CD8-positive, alpha-beta T cell (primary cell): ENCODE measurements at places on chromosomes 4 and X.

DNA sequence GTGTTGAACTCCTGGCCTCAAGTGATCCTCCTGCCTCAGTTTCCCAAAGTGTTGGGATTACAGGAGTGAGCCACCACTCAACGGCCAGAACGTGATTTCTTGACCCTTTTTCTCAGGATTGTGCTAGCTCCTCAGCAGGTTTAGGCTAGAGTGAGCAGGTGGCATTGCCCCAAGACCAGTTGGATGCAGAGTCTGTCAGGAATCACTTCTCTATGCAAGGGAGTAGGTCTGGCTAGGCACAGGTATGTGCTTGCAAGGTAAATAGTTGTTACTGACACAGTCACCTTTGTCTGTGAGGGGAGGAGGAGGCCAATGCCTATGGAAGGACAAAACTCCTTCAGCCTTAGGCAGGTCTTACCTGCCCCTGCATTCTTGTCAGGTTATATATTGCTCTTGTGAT lies 24.2 kb downstream of the SLC25A5 start:
- no peak for DNase-seq

GRCh38 chr4:33722800-33723516 lies 2521.4 kb downstream of the ARAP2 start:
- DNase-seq = no peak

- DNase-seq = no peak
Measured at GRCh38 chrX:55004231-55004630, 4.1 kb downstream of the APEX2 start.

DNA sequence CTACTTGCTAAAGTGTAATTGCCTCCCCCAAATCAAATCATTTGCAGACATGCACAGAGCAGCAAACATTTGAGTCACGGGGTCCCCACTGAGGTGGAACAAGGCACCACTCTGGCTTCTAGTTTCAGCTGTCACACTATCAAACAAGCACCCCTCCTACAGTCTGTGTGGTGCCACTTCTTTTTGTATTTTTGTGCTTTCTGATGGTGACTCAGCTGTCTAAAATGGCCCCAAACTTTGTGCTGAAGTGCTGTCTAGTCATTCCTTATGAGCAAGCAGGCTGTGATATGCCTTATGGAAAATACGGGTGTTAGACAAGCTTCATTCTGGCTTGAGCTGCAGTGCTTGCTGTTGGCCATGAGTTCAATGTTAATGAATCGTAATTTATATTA lies 15.4 kb downstream of the IGFBP7 start:
- no peak for DNase-seq

DNA sequence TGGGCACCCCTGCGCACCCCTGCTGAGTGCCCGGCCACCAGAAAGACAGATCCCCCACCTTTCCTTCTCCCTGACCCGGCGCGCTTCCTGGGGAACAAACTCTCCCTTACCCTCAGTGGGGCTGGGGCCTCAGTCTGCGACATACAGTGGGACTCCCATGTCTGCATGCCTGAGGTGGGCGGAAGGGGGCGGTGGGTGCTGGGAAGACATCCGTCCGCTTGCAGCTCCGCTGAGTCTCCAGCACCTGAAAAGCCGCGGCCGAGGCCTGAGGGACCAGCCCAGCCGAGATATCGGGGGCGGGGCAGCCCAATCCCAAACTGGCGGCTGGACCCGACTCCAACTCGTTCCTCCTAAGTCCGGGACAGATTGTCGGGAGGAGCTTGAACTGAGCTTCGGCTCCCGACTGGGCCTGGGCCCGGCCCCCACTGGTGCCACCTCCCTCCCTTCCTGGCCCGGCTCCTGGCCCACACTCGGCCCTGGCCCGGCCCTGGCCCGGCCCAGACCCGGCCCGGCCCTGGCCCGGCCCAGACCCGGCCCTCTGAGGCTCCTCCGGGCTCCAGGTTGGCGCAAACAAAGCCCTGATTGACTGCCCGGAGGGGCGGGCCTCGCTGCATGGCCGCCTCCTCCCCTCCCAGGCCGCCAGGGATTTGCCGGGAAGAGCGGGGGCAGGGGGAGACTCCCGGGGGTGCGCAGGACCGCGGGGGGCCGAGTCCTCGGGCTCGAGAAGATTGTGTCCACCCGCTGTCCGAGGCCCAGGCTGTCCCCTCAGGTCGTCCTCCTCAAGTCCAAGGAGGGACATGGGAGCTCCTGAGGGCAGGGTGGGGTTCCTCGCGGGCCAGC lies 877 bp upstream of the SLC16A2 start:
- DNase-seq = no peak

GRCh38 chrX:11464836-11465463 lies 171.7 kb downstream of the AMELX start:
- no peak for DNase-seq

GRCh38 chr4:88104902-88105610 lies 53.4 kb downstream of the ABCG2 start:
- no peak for DNase-seq

DNA sequence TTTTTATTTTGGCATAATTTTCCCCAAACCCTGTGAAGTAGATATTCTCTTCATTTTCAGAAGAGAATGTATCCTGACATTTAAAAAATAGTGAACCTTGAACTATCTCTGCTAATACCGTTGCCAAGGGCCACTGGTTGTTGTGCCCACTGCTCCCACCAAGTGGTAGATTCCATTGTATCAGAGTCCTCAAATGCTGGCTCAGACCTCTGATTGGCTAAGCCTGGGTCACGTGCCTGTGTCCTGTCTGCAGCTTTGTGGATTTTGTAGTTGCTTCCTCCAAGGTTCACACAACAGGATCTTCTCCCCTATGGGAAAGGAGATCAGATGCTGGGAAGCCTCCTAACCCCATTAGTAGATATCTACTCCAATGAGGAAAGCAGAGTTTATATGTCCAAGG lies 104.8 kb upstream of the CASK start:
- DNase-seq = no peak

- DNase-seq = no peak
Measured at GRCh38 chr4:131304686-131305085, 1844.4 kb upstream of the PCDH10 start.

- DNase-seq = no peak
Measured at GRCh38 chr4:107760281-107760947, 40.4 kb upstream of the PAPSS1 start.

DNA sequence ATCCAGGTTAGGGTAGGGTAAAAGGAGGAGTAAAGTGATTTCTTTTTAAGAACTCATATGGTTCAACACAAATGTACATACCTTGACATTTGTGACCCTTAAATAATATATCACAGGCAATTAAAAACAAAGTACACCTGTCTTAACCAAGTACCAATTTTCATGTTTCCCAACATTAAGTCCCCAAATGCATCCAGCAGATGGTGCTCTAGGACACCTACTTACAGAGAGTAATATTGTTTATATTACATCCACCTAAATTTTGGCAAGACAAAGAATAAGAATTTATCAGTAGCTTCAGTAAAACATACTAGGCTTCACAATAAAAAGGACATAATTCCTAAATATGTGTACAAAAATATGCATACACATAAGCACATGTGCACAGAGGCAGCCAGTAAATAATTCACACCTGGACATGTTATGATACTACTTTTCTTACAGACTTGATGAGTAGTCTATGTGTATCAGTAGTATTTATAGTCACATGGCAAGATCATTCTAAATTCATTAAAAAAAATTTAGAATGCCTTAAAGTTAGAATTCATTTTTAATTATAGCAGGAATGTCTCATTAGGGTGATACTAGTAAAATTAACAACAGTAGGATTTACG lies 219.7 kb downstream of the DCLK2 start:
- DNase-seq = no peak

GRCh38 chrX:122787231-122787630 lies 396.8 kb upstream of the GRIA3 start:
- DNase-seq = no peak

- DNase-seq = no peak
Measured at GRCh38 chrX:44228621-44229020, 114.9 kb downstream of the EFHC2 start.
